Brain microvascular endothelial cell (primary cell): ENCODE measurements at places on chromosomes 6 and 20.
A peak's percentile ranks its signal among the peaks of the same experiment; 100 is the strongest.

DNA sequence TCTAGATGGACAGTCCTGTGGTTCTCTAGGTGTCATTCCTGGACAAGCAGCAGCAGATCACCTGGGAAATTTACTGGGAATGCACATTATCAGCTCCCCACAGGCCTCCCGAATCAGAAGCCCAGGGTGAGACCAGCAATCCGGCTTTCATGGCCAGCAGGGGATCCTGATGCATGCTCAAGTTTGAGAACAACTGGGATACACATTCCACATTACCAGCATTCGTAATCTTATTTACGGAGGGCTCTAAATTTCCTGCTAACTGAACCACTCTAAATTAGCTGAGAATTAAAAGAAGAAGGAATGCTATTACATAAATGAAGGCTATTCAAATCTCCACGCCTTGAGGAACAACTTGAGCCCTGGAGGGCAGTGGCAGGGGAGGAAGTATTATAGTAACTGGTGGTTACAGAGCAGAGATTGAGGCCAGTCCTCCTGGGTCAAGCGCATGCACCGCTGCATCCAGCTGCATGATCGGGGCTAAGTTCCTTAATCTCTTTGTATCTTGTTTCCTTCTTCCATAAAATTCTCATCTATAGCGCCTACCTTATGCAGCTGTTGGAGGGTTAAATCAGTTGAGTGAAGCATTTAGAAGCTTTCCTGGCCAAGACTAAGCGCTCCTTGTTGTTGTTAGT is 403.7 kb downstream of the CDH26 start:
- DNase-seq: no peak

DNA sequence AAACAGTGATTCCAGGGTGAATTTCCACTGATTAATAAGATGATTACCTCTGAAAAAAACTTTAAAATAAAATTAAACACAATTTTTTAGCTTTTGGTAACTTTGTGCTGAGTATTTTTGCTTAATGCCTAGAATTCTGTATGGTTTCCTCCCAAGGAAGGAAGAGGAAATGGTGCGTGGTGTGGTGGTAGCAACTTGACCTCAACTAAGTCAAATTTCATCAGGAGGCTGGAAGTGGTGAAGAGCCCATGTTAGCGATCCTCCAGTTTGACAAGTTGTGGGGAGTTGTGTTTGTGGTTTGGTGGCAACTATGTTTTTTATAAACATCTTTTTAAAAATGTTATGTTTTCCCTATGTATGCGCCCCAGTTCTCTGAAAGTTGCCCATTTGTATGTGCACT is 5.0 kb upstream of the RTF2 start:
- DNase-seq: no peak

DNA sequence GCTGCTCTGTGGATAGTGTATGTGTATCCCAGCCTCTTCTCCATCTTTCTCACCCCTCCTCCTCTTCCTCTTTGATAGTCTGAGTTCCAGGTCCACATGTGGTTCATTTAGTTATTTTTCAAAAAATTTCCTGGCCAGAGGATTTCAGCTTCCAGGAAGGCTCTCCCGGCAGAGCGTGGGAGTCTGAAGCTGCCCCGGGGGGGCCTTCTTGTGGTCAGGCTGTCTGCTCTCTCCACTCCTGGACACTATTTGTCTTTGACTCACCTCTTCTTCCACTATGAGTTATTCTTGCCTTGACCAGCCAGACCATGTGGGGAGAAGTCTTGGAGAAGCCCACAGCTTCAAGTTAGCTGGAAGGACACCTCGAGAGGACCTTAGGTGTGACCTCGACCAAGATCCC is 258.8 kb downstream of the CDC5L start:
- peak; percentile 69 for DNase-seq

- no peak for DNase-seq
These were observed 21.7 kb downstream of the ECI2 start for GRCh38 chr6:4113649-4114048.
